ENCODE measurements at places on chromosomes 7 and 10.

GRCh38 chr10:33233221-33233620 is 101.2 kb downstream of the NRP1 start:
- no peak for DNase-seq

GRCh38 chr7:10104292-10104691 is 869.4 kb upstream of the PHF14 start:
- DNase-seq, result no peak

DNA sequence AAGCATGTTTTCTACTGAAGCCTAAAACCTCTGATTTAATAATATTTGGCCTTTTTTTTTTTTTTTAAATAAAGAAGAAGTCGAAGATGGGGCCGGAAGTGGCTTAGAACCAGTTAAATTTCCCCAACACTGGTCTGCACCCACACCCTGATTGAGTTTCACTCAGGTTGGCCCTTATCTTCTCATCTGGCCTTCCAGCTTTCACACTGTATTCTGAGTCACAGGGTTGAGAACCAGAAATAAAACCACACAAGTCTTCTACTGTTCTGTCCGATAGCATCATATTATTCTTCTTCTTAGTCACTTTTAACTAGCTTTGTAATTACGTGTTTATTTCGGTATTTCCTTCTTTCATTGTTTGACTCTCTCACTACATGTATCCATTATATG is 9.9 kb downstream of the ZNF365 start:
- no peak for DNase-seq

- DNase-seq, result no peak
Measured at GRCh38 chr10:33332183-33333065, 2.0 kb downstream of the NRP1 start.

DNA sequence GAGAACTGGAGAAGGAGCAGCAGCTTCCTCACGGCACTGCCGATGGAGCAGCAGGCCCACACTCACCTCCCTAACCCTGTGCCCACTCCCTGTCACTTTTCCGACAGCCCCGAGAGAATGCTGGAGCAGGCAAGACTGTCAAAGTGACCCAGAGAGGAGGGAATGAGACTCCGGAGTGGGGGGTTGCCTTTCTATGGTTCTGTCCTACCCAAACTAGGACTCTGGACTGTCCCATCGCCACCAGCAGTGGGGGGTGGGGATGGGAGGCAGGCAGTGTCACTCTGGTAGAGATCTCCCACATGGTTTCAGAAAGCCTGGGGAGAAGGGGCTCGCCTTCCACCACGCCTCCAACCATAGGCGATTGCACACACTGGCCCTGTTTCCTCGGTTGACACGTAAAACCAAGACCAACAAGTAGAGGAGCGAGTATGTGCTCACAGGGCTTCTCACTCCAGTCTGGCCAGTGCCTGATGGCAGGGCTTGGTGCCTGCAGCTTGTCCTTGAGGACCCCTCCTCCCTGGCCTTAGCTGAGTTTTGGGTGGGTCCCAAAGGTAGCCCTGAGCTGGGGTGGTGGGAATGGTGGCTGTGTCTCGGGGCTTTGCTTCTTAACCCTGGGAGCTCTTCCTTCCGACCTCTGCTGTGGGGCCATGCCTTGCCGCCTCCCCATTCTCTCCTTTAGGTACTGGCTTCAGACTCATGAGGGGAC is 148.5 kb downstream of the PTPN20 start:
- no peak for DNase-seq

- no peak for DNase-seq
Measured at GRCh38 chr7:88111140-88111743, 108.6 kb downstream of the SRI start.

GRCh38 chr10:74750848-74751274 is 75.5 kb upstream of the KAT6B start:
- no peak for DNase-seq

DNA sequence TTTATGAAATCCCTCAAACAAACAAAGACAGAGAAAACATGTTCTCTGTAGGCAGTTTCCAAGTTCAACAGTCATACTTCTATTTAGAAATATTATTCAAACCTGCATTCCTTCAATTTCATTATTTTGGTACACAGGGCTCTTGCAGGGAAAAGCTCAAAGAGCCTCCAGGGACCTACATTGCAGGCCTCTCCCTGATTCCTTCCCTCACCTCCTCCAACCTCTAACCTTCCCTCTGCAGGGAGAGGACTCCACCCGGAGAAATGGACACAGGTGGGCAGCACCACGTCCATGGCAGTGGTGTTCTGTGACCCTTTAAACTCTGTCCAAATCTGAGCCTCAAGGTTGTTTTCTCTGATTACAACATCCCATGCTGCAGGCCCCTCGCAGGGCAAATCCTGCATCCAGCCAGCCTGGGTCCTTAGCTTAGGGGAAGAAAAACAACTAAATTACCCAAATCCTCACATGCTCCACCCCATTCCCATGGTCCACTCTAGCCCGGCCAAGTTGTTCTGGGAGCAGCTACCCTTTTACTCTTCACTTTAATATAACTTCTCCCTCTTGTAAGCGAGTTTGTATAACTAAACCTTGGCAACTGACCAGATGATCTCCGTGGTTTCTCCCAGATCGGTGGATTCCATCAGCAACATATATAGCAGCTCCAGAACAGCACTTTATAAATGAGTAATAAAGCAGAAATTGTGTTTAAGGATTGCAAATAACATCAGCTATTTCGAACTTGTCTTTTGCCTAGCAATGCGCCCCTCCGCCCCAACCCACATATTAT is 129.8 kb downstream of the CUBN start:
- DNase-seq, result no peak

DNA sequence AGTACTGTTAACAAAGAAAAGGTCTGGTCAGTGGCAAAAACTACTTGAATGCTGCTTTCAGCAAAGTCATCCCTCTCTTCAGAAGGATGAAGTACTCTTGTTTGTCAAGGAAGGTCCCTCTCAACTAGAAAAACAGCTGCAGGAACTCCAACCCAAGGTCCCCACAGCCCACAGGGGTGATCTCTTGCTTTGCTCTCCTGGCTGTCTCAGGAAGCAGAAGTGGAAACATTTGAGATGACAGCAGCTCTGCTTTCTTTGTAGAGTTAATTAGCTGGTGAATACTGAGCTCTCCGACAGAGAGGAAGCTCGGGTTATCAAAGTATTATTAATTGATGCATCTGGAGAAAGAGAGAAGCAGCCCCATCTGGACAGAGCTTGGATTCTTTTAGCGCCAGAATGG is 25.4 kb upstream of the LRGUK start:
- no peak for DNase-seq

DNA sequence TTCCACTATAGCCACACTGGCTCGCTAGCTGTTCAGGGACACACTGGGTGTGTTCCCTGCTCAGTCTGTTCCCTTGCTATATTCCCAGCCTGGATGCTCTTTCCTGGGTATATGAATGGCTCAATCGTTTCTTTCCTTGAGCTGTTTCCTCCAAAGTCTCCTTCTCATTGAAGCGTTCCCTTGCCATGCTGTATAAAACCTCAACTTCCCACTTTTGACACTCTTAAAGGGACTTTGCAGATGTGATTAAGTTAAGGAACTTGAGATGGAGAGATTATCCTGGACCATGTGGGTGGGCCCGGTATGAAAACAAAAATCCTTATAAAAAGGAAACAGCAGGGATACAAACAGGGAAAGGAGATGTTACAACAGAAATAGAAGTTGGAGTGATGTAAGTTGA is 973.1 kb downstream of the LRMDA start:
- no peak for DNase-seq

GRCh38 chr7:14228341-14228740 is 238.9 kb upstream of the ETV1 start:
- no peak for DNase-seq

GRCh38 chr7:116582806-116583444 is 58.1 kb downstream of the CAV1 start:
- no peak for DNase-seq

- DNase-seq, result no peak
Measured at GRCh38 chr7:105581066-105581811, at the start of gene EFCAB10. Gene EFCAB10 (minus strand): TSS chr7:105581493. CDS start chr7:105581463, 30 bp downstream.

- no peak for DNase-seq
Measured at GRCh38 chr7:85452674-85453073, 265.8 kb upstream of the SEMA3D start.

DNA sequence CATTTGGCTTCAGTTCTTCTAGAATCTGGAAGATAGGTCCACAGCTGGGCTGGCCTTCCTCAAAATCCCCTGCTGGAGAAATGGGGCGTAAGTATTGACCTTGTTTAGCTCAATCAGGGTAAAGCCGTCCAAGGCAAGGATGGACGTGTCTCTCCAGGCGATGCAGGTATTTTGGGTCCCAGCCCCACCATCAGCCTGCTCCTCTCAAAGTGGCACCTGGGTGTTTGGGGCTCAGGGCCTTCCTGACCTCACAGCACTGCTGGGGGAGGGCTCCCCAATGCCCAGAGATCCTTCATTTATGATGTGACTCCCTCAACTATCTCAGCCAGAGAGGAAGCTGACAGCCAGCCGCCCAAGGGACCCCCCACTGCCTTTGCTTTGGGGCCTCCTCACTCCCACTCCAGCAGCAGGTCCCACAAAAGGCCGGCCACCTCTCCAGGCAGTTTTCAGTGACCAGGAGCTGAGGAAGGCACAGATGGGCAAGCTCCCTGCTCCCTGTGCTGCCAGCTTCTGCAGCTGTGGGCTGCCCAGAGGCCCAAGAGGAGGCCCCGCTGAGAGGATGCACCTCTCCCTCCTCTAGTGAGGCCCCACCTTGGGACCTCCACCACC is 140.0 kb upstream of the TCERG1L start:
- DNase-seq, result no peak

- DNase-seq, result no peak
Measured at GRCh38 chr10:96716390-96716789, 3.9 kb downstream of the PIK3AP1 start.

DNA sequence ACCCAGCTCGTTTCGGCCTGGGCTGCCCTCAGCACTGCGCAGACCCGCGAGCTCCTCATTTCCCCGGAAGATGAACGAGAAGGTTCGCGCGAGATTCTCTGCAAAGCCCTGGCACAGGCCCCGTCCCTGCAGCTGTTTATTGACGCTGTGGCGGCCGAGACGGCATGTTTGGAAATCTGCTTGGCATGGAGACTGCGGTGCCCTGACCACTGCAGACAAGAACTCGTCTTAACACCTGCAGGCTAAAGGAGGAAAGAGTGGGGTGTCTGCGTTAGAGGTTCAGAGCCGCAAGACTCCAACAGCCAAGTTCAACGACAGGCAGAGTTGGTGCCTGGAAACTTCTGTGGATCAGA is 125.6 kb downstream of the DNAJB6 start:
- no peak for DNase-seq

DNA sequence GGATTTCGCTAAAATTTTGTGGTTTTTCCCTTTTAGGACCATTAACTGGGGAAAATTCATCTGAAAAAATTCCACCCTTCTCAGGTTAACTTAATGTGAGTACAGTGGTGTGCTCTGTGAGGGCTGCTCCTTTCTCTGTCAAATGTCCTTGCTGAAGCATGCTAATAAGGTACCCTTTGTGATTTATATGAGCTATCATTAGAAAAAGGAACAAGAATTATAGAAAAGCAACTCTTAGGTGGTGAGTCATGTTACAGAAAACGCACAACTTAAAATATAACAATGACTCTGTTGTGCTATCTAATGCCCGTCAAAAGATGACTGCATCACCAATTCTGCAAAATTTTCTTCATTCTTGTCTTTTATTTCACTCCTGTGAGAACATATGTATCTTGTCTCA is 162.0 kb upstream of the MAGI2 start:
- DNase-seq, result no peak

- no peak for DNase-seq
Measured at GRCh38 chr7:97513326-97513725, 218.6 kb upstream of the TAC1 start.

- DNase-seq, result no peak
Measured at GRCh38 chr10:101691081-101691480, 3.9 kb downstream of the FBXW4 start.

GRCh38 chr7:74258639-74259038 is 4.4 kb upstream of the RFC2 start:
- no peak for DNase-seq

GRCh38 chr10:74983383-74983782 is 128.1 kb upstream of the SAMD8 start:
- DNase-seq, result no peak

DNA sequence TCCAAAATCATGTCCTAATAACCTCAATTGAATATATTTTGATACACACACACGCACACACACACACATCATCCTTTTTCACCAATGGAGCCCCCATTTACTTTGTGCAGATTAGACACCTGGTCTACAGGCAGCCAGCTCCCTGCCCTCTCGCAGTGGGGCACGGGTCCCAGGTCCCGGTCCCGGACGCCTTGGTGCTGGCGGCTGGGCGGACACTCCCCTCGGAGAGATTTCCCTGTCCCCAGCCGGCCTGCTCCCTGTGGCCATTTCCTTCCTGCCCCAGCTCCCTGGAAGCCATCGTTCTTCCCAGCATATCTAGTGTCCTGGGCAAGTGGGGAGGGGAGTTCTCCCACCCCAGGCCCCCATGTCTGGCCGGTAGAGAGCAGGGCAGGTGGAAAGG is 14.6 kb downstream of the DPY19L1 start:
- DNase-seq, result no peak

- DNase-seq, result no peak
Measured at GRCh38 chr7:44148166-44148565, 7.0 kb upstream of the MYL7 start.

DNA sequence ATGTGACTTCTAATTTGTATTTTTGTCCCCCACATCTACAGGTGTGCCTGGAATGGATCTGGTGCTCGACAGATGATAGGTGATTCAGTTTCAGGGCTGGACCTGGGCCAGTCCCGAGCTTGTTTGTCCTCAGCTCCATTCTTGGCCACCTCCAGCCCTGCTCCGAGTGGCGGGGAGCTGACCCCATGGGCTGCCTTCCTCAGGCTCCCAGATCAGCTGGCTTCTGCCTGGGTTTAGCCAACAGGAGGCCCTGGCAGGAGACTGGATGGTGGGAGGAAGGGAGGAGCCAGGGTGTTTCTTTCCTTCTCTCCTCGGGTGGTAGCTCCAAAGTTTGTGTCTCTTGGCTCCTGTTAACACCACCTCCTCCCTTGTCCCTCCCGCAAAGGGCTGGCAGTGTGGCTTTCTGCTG is 75.2 kb downstream of the CDH23 start:
- DNase-seq, result no peak

DNA sequence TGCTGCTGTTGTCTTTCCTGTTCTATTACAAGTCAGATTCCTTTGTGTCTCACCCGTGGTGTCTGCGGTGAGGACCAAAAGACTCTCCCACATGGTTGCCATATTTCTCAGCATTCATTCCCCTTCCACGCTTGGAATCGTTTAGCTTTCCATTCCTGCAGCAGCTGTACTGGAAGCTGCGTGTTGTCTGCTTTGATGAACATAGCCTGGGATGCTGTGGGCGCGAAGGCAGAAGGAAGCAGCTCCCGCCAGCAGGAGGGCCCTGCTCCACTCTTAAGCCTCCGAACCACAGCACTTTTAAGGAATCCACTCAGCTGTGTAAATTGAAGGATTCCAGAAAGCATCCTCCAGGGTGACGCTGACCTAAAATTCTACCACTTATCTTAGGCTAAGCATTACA is 303.6 kb upstream of the PITRM1 start:
- DNase-seq, result no peak

DNA sequence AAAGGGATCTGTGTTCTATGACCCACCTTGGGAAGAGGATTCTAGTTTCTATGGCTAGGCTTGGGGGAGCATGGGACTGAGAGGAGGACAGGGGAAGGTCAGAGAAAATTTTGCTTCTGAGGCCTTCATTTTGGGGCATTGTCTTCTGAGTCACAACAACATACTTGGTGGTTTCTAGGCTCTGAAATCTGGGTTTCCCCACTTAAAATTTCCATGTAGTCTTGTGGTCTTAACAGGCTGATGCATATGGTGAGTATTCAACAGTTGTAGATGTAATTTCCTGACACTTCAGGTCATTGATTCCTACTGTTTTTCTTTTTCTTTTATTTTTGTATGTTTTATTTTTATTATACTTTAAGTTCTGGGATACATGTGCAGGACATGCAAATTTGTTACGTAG is 88.5 kb downstream of the ANKRD7 start:
- DNase-seq, result no peak

Data from activated naive CD4-positive, alpha-beta T cell (primary cell).